ENCODE measurements at places on chromosomes 1 and 21. TPM values are rescaled to one million over a fixed set of nuclear protein-coding genes. Genes with fewer than 3 reads are reported as not detected.

The LACTBL1 gene
- total RNA-seq = not detected

The TMPRSS15 gene
- total RNA-seq = not detected

The MCOLN3 gene
- total RNA-seq = 12.3 TPM

The ZNF670 gene
- 1.1 TPM for total RNA-seq

The STK40 gene
- 64.6 TPM for total RNA-seq

The PDC gene
- total RNA-seq = not detected

The DENND2C gene
- total RNA-seq = 0.15 TPM

The LCE1A gene
- not detected for total RNA-seq

The UTS2 gene
- total RNA-seq = not detected

The ATP5PO gene
- 171 TPM for total RNA-seq

The TNNT2 gene
- total RNA-seq = not detected

The LMOD1 gene
- total RNA-seq = not detected

The KLF17 gene
- total RNA-seq = not detected

The OVAAL gene
- not detected for total RNA-seq

The IGSF9 gene
- not detected for total RNA-seq

The IVL gene
- total RNA-seq = not detected

The AMY1C gene
- total RNA-seq = not detected

The CELF3 gene
- total RNA-seq = not detected

The FCGR3A gene
- not detected for total RNA-seq

The KIF14 gene
- 17.0 TPM for total RNA-seq

The LCE2B gene
- not detected for total RNA-seq

The PGBD5 gene
- total RNA-seq = not detected

The FMO2 gene
- total RNA-seq = not detected

The CDC14A gene
- total RNA-seq = 50.3 TPM

The SCCPDH gene
- total RNA-seq = 11.1 TPM

The ADORA1 gene
- total RNA-seq = not detected

The TFAP2E gene
- 0.42 TPM for total RNA-seq

The AMY1A gene
- not detected for total RNA-seq

The SPATA46 gene
- total RNA-seq = not detected
